ENCODE measurements at places on chromosomes 6 and 20.

- no peak for DNase-seq
Observed at GRCh38 chr6:26514984-26515383, 14.9 kb downstream of the BTN1A1 start.

DNA sequence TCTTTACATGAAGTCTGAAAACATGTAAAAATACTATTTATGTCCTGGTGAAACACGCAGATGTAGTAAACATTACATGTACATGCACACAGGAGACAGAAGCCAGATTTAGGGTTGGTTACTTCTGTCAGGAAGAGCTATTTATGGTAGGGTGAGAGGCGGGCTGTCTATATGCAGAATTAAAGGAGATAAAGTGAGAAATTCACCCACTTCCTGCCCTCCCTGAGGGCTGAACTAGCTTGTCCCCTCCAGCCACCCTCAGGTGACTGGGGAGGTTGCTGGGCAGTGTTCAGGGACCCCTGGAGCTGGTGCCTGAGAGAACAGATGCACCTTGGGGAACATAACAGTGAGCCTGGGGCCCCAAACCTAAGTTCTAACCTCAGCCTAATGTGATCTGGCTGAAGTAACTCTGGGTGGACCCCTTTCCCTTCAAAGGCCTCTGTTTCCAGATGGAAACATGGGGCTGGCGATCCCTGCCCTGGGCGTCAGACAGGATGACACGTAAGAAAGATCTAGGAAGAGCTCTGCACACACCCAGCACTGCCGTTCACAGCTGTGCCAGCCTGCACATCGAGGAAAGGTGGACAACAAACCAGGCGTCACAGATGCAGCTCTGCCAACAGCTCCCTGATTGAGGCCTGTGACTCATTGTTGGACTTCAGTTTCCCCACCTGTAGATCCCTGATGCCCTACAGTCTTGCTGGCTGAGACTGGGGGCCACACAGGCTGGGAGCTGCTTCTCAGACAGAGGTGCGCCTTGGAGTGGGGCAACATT is 1.3 kb downstream of the PI16 start:
- DNase-seq: no peak

- no peak for DNase-seq
Observed at GRCh38 chr6:84428300-84428907, 201.0 kb upstream of the CEP162 start.

DNA sequence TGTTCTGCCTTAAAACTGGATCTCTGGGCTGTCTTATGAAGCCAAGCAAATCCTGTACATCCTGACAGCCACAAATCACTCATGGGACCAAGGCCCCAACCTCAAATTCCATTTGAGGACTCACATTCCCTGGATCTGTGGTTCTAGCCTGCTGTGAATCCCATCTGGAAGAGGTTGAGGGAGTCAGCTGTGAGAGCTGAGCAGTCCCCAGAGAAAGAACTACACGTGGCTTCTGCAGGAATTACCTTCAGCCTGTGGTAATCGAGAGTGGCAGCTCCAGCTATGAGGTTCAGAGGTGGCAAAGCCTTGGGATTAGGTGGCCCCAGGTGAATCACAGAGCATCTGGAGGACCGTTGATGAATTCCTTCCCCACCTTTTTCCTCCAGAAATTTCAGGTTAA is 245.2 kb downstream of the SLC24A3 start:
- no peak for DNase-seq

DNA sequence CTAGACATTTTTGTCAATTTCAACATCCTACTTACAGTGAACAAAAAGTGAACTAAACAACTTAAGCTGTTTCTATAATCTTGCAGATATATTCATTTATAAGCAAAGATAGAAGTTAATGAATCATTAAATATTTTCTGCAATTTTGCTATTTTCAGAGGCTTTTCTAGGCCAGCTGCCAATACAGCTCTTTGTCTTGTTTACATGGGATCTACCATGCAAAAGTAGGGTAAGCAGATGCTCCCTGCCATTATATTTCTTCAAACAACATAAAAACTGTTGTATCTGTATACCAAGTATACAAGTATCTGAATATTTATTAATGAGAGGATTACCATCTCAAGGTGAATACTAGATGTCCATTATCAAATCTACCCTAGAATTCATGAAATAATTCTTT is 15.4 kb downstream of the PNISR start:
- no peak for DNase-seq

DNA sequence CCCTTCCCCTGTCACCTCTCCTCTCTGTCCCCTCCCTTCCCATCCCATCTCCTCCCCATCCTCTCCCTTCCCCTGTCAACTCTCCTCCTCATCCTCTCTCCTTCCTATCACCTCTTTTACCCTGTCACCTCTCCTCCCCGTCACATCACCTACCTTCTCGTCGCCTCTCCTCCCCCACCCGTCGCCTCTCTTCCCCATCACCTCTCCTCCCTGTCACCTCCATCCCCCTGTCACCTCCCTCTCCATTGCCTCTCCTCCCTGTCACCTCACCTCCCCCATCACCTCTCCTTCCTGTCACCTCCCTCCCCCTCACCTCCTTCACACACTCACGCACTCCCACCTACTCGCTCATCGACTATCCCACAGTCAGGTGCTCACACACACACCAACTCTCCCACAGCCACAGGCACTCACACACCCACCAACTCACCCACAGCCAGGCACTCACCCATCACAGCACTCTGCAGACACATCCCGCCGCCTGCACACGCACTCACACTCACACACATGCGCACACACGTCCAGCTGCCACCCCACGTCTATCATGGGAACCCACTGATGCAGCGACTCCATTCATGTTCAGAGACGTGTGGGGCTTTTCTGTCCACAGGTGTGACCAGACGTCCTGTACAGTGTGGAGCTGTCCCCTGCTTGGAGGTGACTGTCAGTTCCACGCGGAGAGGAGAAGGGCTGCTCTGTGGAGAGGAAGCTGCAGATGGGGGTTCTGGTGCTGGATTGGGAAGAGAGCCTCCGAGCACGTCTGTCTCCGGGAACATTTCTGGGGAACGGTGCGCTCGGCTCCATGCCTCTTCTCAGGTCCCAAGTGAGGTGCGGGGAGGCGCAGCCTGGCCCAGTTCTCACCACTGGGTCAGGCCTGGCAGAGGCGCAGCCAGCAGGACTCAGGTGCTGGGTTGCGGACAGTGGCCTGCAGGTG is 184.3 kb downstream of the TTLL2 start:
- no peak for DNase-seq

- no peak for DNase-seq
Observed at GRCh38 chr6:75827163-75827562, 78.1 kb downstream of the MYO6 start.

GRCh38 chr6:144675231-144675861 is 390.2 kb downstream of the UTRN start:
- no peak for DNase-seq

GRCh38 chr6:88539295-88539764 is 373.2 kb upstream of the CNR1 start:
- no peak for DNase-seq

DNA sequence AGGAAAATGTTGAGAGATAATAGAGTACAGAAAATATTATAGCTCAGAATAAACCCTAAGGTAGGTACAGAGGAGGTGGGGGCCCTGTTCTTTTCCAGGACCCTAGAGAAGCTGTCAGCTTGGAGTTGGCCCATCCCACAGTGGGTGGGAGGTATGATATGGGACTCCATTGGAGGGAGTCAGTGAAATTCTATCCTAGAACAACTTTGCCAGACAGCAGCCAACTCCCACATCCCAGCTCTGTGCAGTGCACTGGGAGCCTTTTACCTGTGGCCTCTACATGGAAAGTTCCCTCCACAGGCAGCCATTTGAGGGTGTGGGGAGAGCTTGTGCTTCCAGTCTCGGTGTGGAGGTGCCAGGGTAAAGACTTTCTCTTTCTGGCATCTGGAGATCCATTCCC is 36.8 kb upstream of the CLIC5 start:
- no peak for DNase-seq

DNA sequence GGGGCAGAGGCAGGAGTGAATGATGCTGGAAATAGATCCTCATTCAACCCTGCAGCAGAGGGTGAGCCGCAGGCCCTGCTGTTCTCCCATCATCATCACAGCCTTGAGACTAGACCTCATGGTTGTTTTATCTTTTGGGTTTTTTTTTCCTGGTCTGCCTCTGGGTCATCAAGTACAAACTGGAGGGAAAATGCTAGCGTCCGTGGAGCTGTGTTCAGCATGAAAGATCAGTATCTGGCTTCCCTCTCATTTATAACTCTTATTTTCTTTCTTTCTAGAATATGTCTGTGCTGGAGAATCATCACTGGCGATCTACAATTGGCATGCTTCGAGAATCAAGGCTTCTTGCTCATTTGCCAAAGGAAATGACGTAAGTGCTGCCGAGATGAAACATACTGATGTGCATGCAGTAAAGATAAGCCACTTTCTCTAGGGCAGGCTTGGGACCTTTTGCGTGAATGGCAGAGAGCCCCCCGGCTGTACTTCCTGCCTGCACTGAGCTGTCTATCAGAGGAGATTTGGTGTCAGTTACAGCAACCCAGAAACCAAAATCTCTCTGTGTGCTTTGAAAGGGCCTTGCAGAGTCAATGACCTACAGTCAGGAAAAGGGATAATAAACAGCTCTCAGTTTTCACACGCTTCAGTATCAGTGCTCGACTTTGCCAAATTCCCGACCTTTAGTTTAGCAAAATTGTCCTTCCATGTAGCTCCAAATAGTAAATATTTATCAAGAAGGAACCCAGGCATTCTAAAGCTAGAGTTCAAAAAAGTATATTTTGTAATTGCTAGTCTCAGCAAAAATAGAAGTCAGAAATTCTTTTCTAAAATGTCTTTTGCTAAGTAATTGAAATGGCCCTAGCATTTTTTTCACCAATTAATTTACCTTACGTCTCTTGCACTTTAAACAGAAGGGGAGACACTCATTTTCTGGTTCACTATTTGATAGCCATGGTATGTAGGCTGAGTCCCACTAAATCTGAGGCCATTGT is 76.3 kb downstream of the MTFR2 start:
- DNase-seq: no peak

GRCh38 chr6:73299151-73299971 is 36.4 kb upstream of the KHDC1 start:
- no peak for DNase-seq

GRCh38 chr20:24673678-24674570 is 204.5 kb downstream of the SYNDIG1 start:
- no peak for DNase-seq

- no peak for DNase-seq
Observed at GRCh38 chr20:20463933-20464374, 96.0 kb downstream of the INSM1 start.

DNA sequence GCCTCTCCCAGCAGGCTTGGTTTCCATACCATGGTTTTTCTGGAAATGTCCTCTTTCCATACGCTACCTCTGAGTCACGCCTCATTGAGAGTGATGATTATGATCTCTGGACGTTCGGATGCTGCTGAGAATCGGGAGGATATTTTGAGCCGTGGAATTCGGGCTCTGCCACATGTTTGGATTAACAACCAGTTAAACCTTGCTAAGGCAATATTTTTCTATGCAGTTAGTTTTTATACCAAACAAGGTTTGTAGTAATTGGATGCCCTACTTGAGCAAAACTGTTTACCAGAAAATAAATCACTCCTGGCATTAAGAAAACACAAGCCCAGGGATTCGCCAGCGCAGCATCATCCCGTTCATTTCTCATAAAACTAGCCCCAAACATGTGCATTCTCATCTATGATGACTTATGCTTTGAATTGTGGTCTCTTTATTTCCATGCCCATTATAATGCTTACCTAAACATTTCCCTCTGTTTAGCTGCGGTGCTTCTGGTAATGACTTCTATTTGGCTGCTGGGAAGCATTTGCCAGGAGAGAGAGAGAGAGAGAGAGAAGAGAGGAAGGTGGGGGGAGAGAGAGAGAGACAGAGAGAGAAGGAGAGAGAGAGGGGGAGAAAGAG is 198.9 kb downstream of the CLIC5 start:
- DNase-seq: no peak

DNA sequence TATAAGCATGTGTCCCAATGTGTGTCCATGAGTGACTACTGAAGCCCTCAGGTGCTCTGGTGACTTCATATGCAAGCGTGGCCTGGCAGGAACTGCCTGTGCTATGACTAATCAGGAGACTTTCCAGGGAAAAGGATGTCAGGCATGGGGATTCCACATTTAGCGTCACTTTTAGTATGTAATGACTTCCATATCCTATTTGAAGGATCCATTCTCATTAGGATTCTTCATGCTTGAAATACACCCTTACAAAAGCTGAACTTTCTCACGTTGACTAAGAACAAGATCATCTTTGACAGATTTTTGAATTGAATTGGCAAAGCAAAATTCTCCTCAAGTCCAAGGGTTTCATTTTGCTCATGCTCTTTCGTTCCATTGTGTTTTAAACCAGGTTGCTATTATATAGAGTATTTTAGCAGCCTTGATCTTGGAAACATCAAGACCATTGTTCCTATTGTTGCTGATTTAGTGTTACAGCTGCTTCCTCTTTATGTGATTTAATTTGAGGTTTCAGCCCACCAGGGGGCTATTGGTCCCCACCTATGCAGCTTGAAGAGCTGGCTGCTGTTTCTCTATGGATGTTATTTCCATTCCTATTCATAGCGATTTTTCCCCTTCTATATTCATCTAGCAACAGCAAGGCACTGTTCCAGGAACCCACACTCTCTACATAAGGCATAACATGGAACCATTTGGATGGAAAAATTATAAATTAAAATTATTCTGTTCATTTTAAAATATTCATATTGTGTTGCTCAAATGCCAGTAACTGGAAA is 418.6 kb downstream of the CDKAL1 start:
- no peak for DNase-seq

- DNase-seq: no peak
Observed at GRCh38 chr6:36523936-36524499, 23.3 kb downstream of the STK38 start.

DNA sequence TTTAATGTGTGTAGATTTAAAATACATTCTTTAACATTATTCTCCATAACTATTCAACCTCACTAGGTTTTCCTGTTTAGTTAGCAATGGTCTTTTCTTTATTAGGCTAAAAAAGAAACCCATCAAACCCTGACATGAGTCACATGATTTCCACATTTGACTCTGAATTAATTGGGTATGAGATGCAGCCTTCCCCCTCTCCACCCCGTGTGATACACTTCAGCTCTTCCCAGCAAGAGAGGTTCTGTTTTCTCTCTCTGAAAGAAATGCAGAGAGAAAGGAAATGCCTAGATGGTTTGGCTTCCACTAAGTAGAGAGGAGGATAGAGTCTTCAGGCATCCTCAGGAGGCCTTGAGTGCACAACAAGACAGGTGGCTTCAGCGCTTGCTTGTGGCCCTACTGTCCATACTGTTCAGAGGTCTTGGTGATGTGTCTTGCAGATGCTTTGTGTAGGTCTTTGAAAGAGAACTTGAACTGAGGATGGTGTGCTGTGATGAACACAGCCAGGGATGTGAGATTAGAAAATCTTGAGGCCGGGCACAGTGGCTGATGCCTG is 17.3 kb downstream of the FARS2 start:
- no peak for DNase-seq

DNA sequence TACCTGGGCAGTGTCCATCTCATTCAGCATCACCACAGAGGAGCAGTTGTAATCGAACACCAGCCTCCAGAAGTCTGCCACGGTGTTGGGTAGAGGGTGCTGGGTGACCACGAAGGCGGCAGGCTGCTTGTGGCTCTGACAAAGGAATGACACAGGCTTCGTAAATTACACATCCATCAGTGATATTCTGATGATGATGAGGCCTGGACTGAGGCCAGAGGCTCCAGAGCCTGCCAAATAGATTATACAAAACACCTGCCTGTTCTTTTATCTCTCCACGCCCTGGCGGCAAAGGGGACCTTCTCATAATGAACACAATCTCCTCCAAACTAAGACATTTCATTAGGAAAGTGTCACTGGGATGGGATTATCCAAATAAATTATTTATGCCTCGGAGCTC is 480.2 kb upstream of the CHD6 start:
- DNase-seq: no peak

Data from stimulated activated CD8-positive, alpha-beta memory T cell treated with anti-CD3 and anti-CD28 coated beads, Interleukin-4, amount 100 ng/mL, for 1 hour (primary cell).